ENCODE measurements at places on chromosomes 11 and 22.

- no peak for DNase-seq
Measured at GRCh38 chr22:36379593-36380361, 8.0 kb downstream of the MYH9 start.

DNA sequence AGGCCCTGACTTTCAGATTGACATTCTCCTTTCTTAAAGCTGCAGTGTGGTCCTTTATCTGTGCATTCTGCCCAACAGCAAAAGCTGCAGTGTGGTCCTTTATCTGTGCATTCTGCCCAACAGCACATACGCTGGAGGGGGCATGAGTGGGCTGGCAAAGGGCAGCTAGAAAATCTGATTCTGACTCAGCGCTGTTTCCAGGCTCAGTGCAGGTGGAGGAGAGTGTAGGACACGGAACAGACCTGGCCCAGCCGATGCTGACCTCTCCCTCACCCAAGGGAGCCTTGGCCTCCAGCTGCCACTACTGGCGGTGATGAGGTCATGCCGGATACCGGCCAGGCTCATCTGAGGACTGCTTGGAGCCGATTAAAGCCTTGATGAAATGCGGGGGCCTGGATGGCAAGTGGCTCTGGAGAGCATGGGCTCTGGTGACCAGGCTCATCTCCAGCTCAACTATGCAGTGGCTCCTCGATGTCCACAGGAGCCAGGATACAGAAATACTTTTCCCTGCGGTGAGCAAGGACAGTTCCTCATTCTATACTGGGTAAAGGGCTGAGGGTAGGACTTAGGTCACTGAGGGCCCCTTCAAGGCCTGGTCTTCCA lies 84.6 kb downstream of the CLPB start:
- no peak for DNase-seq

- no peak for DNase-seq
Measured at GRCh38 chr11:88815505-88815904, 250.3 kb downstream of the GRM5 start.

DNA sequence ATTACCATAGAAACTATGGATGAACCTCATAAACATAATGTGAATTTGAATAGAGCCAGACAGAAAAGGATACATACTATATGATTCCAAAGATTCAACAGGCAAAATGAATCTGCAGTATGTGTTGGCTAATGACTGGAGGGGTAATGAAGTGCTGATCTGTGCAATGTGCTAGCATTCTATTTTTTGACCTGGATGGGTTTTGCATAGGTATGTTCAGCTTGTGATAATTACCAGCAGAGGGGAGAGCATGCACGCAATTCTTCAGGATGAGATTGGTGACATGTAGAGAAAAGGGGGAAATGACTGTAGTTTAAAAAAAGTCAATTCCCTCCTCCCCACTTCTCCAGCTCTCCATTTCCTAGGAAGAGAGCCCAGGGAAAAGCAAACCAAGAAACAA lies 618 bp upstream of the CCDC81 start:
- no peak for DNase-seq

- DNase-seq, result no peak
Measured at GRCh38 chr22:27499121-27499520, 302.4 kb downstream of the MN1 start.

DNA sequence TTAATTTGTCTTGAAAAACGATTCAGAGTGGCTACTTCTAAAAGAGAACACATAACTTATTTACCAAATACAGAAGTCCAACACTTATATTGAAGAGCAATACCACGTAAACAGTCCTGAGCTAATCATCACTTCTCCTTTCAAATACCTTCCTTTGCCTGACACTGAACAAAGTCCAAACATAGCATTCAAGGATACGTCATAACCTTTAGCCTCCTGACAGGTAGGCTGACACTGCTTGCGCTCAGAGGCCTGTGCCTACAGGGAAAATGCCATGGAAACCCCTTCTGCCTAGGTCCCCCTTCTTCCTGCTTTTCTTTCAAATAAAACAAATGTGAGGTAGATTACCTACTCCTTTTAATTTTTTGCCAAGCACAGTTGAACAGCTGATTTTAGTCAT lies 510.0 kb downstream of the INSC start:
- no peak for DNase-seq

Data from stimulated activated CD4-positive, alpha-beta T cell treated with anti-CD3 and anti-CD28 coated beads, TNF-alpha, amount 100 ng/mL, for 48 hours (primary cell).